ENCODE measurements at places on chromosomes 13 and 19.

DNA sequence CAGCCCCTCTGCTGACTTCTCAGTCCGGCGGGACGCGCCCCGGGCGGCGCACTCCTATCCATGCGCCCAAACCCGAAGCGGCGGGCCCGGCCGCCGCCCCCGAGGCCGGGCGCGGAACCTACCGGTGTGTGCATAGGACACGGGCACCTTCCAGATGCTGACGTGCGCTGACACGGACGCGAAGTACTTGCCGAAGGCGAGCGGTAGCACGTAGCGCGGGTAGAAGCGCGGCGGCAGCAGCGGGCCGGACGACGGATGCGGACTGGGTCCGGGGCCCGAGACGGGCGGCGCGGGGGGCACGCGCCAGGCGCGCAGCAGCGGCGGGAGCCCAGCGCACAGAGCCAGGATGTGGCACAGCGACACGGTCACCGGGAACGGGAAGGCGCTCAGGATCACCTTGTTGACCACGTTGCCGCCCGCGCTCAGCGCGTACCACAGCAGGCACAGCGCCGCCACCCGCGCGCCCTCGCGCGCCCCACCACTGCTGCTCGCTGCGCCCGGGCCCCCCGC, 338 bp downstream of the SLC35E1 start:
- no peak overlapping the region for H3K27ac ChIP-seq
- DNase-seq, result peak; percentile 20
- peak overlapping the region; percentile 81 for H3K4me3 ChIP-seq
- H3K36me3 ChIP-seq, result peaks cover under 1% of the 10 kb centered on the region

DNA sequence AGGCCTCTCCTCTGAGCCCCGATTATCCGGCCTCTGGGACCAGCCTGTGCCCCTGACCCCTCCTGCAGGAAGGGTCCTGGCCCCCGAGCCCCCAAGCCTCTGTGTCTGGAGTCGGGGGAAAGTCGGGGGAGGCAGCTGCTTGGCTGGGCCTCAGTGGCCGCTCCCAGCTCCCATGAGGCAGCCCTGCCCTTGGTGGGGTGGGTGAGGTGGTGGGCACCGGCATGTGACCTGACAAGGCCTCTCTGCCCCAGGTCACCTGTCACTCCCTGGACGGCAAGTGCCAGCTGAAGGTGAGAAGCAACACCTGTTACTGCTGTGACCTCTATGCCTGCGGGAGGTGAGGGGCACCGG, 41.5 kb downstream of the TMEM255B start:
- no peak overlapping the region for H3K27ac ChIP-seq
- no peaks in the 10 kb centered on the region for H3K27me3 ChIP-seq
- no peaks in the 10 kb centered on the region for H3K36me3 ChIP-seq
- no peak overlapping the region for H3K4me3 ChIP-seq

DNA sequence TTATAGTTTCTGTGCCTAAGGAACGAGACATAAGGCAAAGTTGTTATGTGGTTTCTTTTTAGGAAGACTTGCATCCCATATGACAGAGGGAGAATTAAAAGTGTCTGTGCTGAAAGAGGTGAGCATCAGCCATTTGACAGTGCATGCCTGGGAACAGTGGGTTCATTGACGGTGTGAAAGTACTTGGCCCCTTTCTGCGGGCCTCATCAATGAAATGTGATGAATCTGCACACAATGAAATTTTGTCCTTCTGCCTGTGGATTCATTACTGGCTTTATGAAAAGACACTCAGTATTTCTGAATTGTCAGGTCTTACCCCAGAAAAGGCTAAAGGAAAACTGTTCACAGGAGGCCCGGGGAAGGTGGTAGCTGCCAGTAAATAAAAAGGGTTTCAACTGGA, 295.8 kb downstream of the FOXO1 start:
- no peak for DNase-seq
- H3K27me3 ChIP-seq, result no peaks in the 10 kb centered on the region
- no peaks in the 10 kb centered on the region for H3K36me3 ChIP-seq

DNA sequence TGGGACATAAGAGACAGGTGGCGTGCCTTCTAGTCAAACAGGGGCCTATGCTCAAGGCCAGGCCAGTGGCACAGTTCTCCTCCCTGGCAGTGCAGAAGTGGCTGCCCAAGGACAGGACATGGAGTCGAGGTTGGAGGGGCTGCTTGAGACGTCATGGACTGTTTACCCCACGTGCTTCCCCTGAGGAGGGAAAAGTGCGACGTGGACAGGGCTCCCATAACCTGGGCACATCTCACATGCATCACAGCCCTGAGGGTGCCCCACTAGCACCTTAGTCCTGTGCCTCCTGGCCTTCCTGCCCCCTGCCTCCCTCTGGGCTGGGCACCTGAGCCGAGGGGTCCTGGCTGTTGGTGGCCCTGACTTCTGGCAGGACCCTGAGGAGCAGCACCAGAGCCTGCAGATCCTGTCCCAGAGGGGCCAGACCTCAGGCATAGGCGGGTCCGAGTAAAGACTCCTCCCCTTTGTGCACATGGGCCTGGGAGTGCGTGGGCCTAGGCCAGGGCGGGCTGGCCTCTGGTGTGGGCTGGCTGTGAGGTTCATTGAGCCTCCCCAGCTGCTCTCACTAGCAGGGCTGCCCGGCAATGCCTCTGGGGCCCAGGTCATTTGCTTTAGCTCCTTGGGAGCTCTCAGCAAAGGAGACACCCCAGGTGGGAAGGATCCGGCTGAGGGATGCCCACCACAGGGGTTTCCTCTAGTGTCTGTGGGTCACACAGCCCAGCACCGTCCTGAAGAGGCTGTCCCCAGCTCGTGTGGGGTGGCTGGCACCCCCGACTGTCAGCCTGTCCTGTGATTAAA, 65.7 kb downstream of the CEBPG start:
- H3K36me3 ChIP-seq, result no peaks in the 10 kb centered on the region
- no peak overlapping the region for H3K4me3 ChIP-seq
- H3K4me1 ChIP-seq, result no peaks in the 10 kb centered on the region
- H3K27me3 ChIP-seq, result no peaks in the 10 kb centered on the region
- DNase-seq, result no peak
- H3K27ac ChIP-seq, result no peak overlapping the region

- H3K4me3 ChIP-seq, result no peak overlapping the region
- DNase-seq, result no peak
- peak overlapping the region; percentile 70 for H3K27ac ChIP-seq
- H3K4me1 ChIP-seq, result no peaks in the 10 kb centered on the region
- peaks cover 11% of the 10 kb centered on the region for H3K27me3 ChIP-seq
- H3K36me3 ChIP-seq, result no peaks in the 10 kb centered on the region
Observed at GRCh38 chr13:113915012-113915763, 51.3 kb upstream of the GAS6 start.

DNA sequence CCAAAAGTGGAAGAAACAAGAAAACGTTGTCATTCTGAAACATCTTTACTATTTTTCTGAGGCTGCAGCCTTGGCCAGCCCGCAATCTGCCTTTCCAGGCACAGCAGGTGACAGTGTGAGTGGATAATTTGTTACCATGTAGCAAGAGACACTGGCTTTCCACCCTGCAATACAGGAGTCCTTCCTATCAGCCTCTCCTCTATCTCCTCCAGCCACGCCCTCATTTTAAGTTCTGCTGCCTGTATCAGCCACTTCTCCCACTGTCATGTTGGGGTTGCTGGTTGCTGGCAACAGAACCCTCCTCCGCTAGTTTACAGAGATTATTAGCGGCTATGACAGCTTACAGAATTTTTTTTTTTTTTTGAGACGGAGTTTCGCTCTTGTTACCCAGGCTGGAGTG, 7.7 kb upstream of the LGALS7 start:
- H3K27me3 ChIP-seq, result peaks cover 23% of the 10 kb centered on the region
- peaks cover 4% of the 10 kb centered on the region for H3K4me1 ChIP-seq
- H3K27ac ChIP-seq, result no peak overlapping the region
- H3K36me3 ChIP-seq, result no peaks in the 10 kb centered on the region
- H3K4me3 ChIP-seq, result no peak overlapping the region

DNA sequence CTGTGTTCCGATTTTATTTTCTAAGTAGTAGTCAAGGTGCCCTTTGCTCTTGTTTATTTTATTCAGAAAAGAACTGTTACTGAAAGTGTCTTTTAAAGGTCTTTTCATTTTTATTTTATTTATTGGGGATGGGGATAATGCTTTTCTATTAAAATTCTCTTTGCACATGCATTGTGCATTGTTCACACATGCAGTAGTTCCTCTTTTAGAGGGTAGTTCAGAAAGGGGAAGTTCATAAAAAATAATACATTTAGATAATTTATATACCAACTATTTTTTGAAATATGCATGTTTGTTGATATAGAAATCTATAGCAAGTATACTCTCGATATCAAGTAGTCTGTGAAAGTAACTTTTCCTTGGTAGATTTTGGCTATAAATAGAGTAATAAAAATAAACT, 3.5 kb downstream of the GPC5 start:
- H3K36me3 ChIP-seq, result peaks cover 2% of the 10 kb centered on the region
- H3K27ac ChIP-seq, result no peak overlapping the region
- peaks cover 10% of the 10 kb centered on the region for H3K4me1 ChIP-seq
- H3K4me3 ChIP-seq, result no peak overlapping the region

GRCh38 chr13:105285526-105285925, 1249.9 kb downstream of the EFNB2 start:
- DNase-seq, result no peak
- no peak overlapping the region for H3K27ac ChIP-seq

DNA sequence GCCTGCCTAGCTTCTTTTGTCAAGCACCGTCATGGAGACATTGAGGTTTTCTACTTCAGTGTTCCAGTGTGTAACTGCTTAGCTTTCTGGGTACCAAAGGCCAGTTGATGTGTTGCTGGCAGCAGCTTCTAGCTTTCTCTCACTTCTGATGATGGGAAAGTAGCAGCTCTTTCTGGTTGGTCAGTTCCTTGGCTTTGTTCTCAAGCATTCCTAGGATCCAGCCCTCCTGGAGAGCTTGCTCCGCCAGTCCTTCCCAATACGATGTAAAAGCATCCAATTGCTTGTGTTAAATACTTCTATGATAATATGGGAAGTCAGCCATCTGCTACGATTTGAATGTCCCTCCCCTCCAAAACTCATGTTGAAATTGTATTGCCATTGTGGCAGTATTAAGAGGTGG, 182.8 kb downstream of the UGGT2 start:
- H3K4me1 ChIP-seq, result no peaks in the 10 kb centered on the region
- no peak for DNase-seq
- no peak overlapping the region for H3K27ac ChIP-seq
- peaks cover 21% of the 10 kb centered on the region for H3K36me3 ChIP-seq

- H3K4me3 ChIP-seq, result no peak overlapping the region
- H3K4me1 ChIP-seq, result peaks cover 10% of the 10 kb centered on the region
- no peak for DNase-seq
Observed at GRCh38 chr19:39315933-39316332, 4.7 kb downstream of the LRFN1 start.

DNA sequence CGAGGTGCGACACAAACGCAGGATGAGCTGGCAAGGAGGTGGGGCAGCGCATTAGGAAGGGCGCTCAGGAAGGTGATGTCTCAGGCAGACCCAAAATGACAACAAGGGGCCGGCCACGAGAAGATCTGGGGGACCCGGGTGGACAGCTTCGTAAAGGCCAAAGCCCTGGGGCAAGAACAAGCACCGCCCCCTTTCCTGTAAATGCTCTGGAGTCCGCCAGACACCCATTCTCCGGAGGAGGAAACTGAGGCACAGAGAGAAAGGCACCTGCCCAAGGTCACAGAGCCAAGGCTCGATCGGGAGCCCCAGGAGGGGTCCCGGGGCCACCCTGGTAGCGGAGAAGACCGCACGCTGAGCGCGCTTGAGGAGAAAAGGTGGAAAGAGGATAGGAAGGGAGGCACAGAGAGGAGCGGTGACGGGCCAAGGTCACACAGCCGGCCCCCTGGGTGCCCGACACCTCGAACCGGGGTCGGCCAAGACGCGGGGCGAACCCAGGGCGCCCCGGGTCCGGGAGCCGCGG, 571 bp downstream of the SAFB2 start:
- peaks cover 18% of the 10 kb centered on the region for H3K36me3 ChIP-seq
- no peaks in the 10 kb centered on the region for H3K27me3 ChIP-seq
- H3K27ac ChIP-seq, result peak overlapping the region; percentile 94
- H3K4me3 ChIP-seq, result peak overlapping the region; percentile 100

GRCh38 chr19:42542791-42543190, 14.5 kb upstream of the CEACAM1 start:
- H3K36me3 ChIP-seq, result no peaks in the 10 kb centered on the region
- no peak overlapping the region for H3K27ac ChIP-seq
- peaks cover 22% of the 10 kb centered on the region for H3K27me3 ChIP-seq
- peaks cover 15% of the 10 kb centered on the region for H3K4me1 ChIP-seq

- H3K27ac ChIP-seq, result no peak overlapping the region
- peaks cover 5% of the 10 kb centered on the region for H3K36me3 ChIP-seq
- DNase-seq, result no peak
- H3K4me3 ChIP-seq, result no peak overlapping the region
Observed at GRCh38 chr19:27676877-27677276, 1536.1 kb downstream of the UQCRFS1 start.

- no peak overlapping the region for H3K27ac ChIP-seq
- DNase-seq, result no peak
- H3K27me3 ChIP-seq, result no peaks in the 10 kb centered on the region
- H3K36me3 ChIP-seq, result peaks cover 62% of the 10 kb centered on the region
Observed at GRCh38 chr19:23774524-23774971, 15.9 kb upstream of the ZNF681 start.

- H3K4me1 ChIP-seq, result no peaks in the 10 kb centered on the region
- no peak for DNase-seq
- H3K4me3 ChIP-seq, result no peak overlapping the region
- peaks cover 4% of the 10 kb centered on the region for H3K27me3 ChIP-seq
- no peak overlapping the region for H3K27ac ChIP-seq
Observed at GRCh38 chr19:33553530-33554310, 32.1 kb upstream of the PEPD start.

- peaks cover 6% of the 10 kb centered on the region for H3K4me1 ChIP-seq
- no peak overlapping the region for H3K27ac ChIP-seq
- no peak for DNase-seq
- peaks cover 11% of the 10 kb centered on the region for H3K27me3 ChIP-seq
- H3K4me3 ChIP-seq, result no peak overlapping the region
Observed at GRCh38 chr19:45657520-45658167, 10.4 kb upstream of the GIPR start.

DNA sequence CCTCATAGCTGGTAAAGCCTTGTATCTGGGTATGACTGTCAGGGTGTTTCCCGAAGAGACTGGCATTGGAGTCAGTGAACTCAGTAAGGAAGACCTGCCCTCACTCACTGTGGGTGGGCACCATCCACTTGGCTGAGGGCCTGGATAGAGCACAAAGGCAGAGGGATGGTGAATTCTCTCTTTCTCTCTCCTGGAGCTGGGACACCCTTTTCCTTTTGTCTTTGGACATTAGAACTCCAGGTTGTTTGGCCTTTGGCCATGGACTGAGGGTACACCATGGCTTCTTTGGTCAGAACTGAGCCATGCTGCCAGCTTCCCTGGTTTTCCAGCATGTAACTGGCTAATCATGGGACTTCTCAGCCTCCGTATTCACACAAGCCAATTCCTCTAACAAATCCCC, 4.6 kb upstream of the CEACAM1 start:
- no peaks in the 10 kb centered on the region for H3K36me3 ChIP-seq
- H3K27me3 ChIP-seq, result peaks cover 2% of the 10 kb centered on the region
- peaks cover 4% of the 10 kb centered on the region for H3K4me1 ChIP-seq
- H3K4me3 ChIP-seq, result no peak overlapping the region

DNA sequence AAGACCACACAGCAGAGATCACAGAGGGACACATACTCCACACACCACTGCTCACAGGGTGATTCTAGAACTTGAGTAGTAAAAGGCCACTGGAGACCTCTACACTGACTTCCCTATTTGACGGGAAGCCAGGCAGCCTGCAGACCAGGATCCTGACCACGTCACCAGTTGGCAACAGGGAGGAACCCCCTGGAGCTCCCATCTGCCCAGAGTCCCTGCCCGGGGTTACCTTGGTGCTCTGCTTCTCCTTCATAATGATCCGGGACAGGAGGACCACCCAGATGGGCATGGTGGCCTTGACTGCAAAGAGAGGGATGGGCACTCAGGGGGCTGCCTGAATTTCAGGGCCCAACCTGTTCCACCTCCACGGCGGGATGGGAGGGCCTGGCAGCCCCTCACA, 932 bp downstream of the SLC35E1 start:
- peak overlapping the region; percentile 81 for H3K4me3 ChIP-seq
- peaks cover 7% of the 10 kb centered on the region for H3K36me3 ChIP-seq
- no peaks in the 10 kb centered on the region for H3K27me3 ChIP-seq
- DNase-seq, result no peak
- H3K27ac ChIP-seq, result no peak overlapping the region

Measured in neural crest cell (in vitro differentiated cells).